ENCODE measurements at places on chromosomes 2 and 18. TPM values are rescaled to one million over a fixed set of nuclear protein-coding genes. Genes with fewer than 3 reads are reported as not detected.

Gene MOCOS
- total RNA-seq: 0.31 TPM

Gene GPAT2
- 2.8 TPM for total RNA-seq

DNA sequence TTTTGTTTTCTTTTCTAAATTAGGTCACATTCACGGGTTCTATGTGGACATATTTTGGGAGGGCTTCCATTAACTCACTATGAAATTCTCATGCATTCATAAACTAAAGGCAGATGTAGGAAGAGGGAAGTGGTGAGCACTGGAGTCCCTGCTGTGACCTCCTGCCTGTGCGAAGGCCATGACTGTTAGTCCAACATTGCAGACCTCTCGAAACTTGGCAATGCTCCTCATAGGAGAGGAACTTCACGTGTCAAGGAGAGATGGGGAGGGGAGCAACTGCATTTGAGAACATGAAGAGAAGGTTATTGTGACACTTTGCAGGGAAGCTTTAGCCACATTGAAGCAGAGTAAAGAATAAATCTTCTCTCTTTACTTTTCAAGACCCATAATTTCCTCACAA is 126.4 kb upstream of the HNMT start:
- no peak for DNase-seq

GRCh38 chr2:176813621-176814049 is 399.0 kb upstream of the HNRNPA3 start:
- DNase-seq: peak; percentile 28

GRCh38 chr2:188114014-188114413 is 177.7 kb upstream of the GULP1 start:
- DNase-seq: no peak

DNA sequence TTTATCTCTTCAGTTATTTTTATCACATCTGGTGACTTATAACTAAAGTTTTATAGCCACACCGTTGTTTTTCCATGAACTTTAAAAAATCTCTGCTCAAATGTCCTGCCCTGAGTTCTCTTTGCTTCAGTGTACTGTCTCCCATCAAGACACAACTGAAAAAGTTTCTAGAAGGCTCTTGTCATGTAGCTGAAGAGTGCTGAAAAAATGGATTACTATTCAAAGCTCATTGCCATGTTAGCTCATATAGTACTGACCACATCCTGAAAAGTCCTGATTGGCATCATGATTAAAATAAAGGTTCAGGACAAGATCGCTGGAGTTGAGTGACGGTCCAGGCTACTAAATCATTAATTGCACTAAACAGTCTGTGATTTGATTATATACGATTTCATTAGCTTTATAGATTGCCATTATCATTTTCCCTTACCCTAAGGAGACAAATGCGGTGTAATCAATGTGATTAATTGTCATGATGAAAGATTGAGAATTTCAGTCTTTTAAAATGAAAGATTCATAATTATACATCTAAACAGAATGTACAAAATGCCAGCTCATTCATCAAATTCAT is 62.2 kb downstream of the MFSD6 start:
- DNase-seq: no peak

DNA sequence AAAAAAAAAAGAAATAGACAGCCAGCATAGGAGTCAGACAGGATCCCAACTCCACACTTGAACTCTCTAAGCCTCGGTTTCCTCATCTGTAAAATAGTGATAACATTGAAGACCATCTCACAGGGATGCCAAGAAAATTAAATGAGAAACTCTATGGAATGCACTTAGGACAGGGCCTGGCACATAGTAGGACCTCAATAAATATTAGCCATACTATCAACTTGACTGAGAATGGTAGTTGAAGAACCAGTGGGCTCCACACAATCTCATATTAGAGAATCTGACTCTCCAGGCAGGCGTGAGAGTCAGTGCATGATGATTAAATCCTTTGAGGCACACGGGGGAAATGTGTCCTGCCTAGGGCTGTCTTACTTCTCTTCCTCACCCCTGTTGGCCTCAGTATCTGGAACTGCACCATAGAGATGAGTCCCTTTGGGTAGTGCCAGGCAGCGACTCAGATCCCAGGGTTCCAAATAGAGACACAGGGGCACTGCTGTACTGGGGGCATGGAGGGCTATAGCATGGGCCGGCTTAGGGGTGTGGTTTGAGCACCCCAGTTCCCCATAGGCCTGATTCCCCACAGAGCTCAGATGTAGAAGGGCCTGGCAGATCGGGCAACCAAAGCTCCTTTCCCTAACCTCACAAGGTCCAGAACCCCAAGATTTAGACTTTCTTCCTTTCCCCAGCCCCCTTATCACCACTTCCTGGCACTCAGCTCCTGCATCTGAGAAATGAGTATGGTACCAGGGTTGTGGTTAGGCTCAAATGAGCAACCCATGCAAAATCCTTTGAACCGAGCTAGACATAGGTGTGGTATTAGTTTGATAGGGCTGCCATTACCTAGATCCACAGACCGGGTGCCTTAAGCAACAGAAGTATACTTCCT is 51.3 kb upstream of the CAB39 start:
- no peak for DNase-seq

DNA sequence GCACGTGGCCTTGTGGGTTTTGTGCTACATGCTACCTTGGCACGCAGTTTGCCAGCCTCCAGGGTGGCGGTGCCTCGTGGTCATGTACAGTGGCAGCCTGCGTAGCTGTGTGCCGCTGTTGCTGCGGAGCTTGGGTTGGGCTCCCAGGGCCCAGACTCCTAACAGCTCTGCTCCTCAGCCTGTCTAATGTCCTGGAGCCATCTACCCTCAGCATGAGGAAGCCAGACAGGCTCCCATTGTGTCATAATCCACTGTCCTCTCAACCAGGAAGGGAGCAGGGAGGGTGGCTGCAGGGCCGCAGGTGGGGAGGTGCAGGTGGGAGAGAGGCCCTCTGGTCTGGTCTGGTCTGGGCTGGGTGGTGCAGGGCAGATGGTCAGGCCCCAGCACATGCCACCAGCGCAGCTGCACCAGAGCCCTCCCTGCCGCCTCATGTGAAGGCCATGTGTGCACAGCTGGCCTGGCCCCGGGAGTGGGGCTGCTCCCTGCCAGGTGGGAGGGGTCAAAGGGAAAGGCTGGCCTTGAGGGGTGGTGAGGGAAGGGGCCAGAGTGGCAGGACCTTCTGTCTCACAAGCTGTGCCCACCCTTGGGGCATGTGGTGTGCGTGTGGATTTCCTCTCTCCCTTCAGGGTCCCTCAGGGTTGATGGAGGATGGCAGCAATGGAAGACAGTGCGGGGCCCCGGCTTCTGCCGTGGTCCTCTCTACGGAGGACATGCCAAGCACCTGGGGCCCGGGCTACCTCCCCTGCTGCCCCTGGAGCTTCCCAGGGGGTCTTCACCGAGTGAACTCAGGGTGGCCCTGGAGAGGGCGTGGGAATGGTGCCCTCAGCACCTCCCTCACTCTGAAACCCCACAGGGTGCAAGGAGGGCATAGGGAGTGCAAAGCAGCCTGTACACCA is 4.8 kb downstream of the ATOH8 start:
- DNase-seq: peak; percentile 89

DNA sequence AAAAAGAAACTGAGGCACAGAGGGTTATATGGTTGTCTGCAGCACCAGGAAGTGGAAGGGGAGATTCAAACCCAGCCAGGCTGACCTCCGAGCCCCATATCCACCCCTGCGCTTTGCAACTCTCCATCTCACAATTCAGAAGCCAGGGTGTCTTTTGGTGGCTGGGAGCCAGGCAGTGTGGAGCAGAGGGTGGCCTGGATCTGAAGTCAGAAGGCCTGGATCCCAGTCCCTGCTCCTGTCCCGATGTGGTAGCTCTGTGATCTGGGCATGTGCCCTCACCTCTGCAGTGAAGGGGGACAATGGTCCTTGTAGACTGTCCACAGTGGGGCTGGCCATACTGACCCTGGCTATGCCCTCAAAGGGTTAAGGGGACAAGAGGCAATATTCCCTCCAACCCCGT is 57.0 kb downstream of the CIB4 start:
- no peak for DNase-seq

- peak; percentile 17 for DNase-seq
Observed at GRCh38 chr2:158610059-158610458, 153.3 kb downstream of the PKP4 start.

DNA sequence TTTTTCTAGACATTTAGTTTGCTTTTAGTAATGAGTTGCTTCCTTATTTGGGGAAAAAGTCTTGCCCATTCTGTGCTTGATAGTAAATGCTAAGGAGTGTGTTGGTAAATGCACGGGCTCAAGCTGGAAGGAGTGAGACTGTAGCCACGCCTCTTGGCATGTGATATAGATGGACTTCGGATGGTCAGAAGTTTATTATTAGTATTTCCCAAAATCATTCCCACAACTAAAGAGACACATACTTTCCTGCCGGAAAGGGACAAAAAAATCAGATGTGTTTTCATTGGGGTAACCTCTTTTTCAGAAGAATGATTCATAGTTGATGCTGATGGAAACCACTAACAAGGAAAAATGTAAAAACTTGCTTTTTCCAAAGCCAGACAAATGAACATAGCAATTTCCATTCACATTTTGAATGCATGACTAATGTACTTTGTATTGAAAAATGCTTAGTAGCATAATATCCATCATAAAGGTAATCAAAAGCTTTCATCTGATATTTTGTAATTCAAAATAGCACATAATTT is 133.2 kb downstream of the ZNF532 start:
- no peak for DNase-seq

DNA sequence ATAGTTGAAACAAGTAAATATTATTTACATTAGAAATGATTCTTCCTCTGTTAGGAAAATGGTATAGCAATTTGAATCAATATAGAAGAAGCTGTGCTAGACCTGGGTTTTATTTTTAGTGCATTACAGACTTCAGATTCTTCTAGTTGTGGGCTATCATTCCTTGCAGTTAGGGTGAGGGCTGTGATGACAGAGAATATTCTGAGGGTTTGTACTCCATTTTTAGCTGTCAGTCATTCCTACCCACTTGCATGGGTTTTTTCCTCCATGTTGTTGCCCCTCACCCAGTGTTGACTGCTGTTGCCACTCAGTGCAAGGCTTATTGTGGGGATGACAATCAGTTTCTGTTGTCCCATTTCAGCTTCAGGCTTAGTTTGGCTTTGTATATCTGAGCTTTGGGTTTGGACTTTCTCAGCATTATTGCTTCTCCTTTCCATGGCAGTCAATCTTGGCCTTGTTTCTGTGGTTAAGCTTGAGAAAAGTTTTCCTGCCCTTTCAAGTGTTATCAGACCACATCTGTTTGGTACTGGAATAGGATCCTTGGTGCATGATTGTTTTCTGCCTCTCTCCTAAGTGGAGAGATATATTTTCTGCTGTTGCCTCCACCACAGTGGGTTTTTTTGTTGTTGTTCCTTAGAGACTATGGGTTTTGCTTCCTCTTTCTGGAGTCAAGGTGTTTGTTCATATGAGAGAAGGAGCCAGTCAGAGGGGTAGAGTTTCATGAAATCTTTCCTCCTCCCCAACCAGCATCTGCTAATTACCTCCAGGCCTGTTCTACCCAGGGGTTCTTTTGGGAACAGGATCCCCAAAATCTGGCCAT is 312.7 kb upstream of the CWC22 start:
- DNase-seq: no peak

DNA sequence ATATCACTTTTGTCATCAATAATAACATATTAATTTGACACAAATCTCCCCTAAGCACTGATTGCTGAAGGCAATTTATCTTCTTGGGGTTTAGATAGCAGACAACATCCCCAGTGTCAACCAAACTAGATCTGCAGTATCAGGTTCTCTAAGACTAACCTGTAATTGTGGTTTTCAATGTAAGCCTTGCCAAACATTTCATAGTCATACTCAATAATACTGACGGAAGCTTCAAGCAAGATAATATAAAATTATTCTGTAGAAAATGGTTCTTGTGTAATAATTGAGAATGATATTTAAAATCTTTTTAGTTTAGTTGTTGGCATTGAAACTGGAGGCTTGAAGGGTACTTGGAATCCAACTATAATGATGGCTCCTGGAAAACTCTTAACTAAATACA is 186.3 kb downstream of the RIT2 start:
- DNase-seq: no peak

GRCh38 chr2:57906152-57906732 is 140.4 kb upstream of the VRK2 start:
- DNase-seq: peak; percentile 61

DNA sequence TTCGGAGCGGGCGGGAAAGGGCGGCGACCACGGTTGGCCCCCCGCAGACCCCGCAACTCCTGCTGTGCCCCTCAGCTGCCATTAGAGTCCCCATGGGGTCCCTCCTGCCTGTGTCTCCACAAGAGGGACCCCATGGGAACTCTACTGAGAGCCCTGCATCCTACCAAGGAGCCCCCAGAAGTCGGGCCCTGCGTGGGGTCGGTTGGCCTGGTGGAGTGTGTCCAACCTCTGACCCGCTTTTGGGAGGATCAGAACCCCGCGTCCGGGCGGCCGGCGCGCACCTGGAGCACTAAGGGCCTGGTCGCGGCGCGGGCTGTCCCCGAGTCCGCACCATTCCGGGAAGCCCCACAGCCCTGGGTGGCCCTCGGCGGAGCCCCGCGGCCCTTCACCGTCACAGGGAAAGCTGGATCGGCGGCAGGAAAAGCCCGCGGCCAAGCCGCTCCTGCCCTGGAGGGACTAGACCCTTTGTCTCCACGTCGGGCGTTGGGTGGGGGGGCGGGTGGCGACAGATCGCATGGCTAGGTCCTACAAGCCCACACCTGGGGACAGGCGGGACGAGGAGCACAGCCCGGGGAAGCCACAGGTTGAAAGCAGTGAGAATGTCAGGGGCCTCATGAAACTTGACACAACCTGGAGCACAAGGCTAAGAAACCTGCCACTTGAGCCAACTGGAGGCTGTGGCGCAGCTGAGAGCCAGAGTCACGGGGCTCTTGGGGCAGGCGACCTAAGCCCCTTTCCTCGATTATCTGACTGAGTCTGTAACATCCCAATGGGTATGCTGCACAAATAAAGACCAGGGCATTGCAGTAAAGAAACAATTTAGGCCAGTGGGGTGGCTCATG is 11.2 kb upstream of the CXXC1 start:
- DNase-seq: no peak

DNA sequence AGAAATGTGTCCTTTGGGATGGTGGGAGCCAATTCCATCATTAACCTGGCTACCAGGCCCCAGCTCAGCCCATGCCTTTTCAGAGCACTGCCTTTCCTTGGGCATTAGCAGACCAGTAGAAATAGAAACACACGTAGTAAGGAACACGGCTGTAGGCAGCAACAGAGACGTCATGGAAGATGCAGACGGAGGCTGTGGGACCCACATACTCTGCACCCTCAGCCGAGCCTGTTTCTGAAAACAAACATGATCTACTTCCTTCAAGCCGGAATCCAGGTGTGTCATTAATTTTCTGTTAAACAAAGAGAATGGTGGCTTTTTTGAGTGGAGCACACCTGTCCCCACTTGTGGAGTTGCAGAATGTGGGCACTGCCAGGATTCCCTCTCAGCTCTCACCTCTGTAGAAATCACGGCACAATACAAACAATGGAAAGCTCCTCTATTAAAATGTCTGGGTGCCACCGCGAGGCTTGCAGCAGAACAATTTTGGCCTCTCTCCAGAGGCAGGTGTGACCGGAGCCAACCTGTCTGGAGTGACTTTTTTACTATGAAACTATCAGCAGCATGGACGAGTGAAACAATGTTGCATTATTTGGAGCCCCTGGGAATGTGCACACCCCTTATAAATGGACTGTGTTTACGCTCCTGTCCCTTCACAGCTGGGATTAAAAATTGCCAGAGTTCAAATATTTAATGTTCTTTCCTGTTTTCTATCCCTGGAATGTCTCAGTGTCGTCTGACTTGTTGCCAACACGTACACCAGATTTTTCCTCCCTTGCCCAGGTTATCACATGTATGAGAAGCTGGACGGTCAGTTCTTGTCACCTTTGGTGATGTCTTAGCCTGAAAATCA is 31.7 kb downstream of the SPP2 start:
- peak; percentile 25 for DNase-seq

- DNase-seq: no peak
Observed at GRCh38 chr18:5463390-5463789, 80.4 kb downstream of the EPB41L3 start.

- no peak for DNase-seq
Observed at GRCh38 chr2:183179156-183179555, 54.9 kb downstream of the NUP35 start.

Data from tongue (tissue), 3 donors.